Omental fat pad (tissue), 4 donors: ENCODE measurements at places on chromosomes 11 and 22.

- no peak for DNase-seq
These were observed 26.5 kb upstream of the PRDM10 start for GRCh38 chr11:130029137-130029536.

DNA sequence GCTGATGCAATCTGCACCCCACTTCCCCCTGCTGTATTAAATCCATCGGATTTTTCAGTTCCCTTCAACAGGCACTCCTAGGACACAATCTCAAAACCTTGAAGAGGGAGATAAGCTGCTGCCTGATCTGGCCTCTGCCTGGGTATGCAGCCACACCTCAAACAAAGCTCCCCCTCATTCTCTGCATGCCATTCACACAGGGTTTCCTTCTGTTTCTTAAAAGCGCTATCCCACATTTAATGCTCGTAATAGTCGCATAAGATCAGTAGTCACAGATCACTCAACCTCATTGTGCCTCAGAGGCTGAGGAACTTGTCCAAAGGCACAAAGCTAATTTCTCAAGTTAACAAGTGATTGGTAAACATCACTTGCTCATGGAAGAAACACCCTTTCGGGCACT is 34.0 kb downstream of the UQCR10 start:
- DNase-seq, result no peak

DNA sequence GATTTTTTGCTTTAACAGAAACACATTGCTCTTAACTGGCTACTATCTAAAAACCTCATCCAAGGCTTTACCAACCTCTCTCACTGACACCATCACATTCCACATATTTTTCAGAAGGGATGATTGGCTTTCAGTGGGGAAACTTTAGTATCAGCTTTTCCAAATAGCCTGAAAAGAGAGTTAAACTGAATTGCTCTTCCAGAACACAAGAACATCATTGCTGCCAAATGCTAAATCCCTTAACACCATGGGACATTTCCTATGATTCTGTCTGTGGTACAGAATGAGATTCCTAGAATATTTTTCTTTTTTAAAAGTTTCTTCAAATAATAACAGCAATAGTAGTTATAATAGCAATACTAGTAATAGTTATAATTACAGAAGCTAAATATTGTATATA is 45.4 kb downstream of the SOX6 start:
- DNase-seq, result no peak

- DNase-seq, result no peak
These were observed 211.4 kb downstream of the AASDHPPT start for GRCh38 chr11:106288822-106289387.

DNA sequence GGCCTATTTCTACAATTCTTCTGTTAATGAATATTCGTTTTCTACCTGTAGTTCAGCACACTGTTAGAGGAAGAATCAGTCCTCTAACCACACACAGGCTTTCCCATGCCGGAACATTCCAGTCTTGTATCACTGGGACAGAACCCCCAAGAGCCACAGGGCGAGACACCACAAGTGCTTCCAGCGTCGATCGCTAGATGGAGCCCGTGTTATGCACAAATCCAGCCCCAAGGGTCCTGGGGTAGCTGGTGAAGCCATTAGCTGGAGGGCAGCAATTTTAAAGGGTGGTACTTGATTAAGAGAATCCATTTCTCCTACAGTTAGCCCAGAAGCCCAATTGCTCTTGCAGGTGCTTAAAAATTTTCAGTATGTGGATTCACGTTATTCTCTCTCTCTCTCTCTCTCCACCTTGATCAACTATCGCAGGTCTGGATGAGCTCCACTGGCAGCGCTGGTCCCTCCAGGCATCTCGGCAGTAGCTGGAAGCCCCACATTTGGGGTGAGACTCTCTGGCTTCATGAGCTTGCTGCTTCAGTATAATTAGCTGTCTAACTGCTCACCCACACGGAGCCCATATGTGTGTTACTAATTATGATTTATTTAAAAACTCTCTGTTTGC is 148.2 kb upstream of the SNX19 start:
- peak; percentile 35 for DNase-seq

DNA sequence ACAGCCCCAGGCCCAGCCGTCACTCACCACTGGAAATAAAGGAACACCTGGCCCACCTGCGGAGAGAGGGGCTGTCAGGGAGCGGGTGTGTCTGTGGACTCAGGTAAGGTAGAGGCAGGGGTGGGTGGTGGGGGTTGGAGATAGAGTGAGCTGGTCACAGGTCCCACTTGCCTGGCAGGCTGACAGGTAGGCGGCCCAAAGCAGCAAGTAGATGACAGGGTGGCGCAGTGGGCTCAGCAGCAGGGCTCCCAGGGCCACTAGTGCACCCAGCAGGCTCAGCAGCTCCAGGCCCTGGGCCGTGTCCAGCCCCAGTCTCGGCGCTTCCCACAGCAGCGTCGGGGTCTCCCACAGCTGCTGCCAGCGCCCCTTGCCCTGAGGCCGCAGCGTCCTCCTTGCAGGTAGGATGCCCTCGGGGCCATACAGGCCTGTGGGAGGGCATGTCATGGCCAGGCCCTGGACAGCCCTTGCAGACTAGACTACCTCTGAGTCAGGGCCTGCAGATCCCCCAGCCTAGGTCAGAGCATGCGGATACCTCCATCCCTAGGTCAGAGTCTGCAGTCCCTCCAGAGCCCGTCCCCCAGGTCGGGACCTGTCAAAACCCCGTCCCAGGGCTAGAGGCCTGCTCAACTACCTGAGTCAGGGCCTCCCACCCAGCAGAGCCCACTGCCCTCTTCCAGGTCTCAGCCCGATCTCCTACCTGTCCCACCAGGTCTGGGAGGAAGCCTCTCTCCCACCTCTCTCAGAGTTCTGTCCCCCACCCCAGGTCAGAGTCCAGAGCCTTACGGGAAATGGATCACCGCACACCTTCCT is 686 bp downstream of the LMF2 start:
- DNase-seq, result no peak

GRCh38 chr11:121564948-121565684 is 112.3 kb upstream of the SORL1-AS1 start:
- no peak for DNase-seq

- peak; percentile 38 for DNase-seq
These were observed 430 bp downstream of the DDX6 start for GRCh38 chr11:118790357-118791110.

- DNase-seq, result no peak
These were observed 7.1 kb upstream of the TNNT3 start for GRCh38 chr11:1912289-1912878.

- DNase-seq, result no peak
These were observed 34.4 kb upstream of the TECTA start for GRCh38 chr11:121066623-121067022.

DNA sequence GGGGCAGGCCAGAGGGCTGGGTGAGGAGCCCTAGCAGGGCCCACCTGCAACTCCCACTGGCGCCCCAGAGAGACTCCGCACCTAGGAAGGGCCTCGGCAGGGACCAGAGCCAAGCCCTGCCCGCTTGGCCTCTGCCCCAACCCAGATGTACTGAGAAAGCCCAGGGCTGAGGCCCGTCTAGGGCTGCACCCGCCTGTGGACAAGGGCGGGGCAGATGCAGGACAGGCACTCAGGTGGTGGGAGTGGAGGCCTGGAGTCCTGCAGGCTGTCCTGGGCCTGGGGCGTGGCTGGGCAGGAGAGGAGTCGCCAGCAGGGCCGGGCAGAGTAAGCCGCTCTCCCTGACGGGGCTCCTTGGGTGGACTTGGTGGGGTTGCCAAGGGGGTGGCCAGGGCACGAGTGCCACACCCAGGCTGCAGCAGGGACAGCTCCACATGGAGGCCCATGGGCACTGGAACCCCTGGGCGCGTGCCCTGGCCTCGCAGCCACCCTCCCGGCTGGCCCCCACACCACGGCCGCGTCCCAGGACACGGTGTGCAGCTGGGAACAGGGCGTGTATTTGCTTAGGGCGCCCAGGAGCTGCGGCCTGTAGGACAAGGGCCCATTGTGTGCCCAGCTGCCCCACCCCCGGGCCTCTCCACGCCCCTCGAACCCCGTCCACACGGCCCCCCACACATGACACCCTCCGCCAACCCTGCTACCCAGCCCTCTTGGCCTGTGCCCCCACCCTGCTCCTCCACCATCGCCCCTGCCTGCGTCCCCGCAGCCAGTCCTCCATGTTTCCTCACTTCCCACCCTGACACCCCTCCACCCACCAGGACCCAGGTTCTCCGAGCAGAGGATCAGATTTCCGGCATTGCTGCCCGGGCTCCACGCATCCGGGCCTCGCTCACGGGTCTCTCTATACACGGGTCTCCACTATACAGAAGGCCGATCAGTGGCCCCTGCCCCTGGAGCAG is 11.3 kb upstream of the PIM3 start:
- DNase-seq, result no peak

- no peak for DNase-seq
These were observed 126.5 kb downstream of the DBX1 start for GRCh38 chr11:20033806-20034205.

DNA sequence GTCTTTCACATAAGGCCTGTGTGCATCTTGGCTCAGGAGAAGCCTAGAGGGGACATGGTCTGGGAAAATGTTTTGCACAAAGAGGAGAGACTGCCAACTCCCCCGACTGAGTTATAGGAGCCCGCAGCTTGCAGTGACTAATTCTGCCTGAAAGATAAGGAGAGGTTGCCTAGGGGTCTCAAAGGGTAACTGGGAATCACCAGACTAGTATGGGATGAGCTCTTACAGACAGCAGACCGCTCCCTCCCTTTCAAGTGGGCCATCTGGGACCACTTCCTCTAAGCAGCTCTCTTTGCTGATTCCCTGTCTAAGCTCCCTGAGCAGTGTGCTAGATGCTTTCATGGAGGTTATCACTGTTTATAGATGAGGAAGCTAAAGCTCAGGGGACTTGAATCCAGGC is 105.1 kb downstream of the TENM4 start:
- no peak for DNase-seq

DNA sequence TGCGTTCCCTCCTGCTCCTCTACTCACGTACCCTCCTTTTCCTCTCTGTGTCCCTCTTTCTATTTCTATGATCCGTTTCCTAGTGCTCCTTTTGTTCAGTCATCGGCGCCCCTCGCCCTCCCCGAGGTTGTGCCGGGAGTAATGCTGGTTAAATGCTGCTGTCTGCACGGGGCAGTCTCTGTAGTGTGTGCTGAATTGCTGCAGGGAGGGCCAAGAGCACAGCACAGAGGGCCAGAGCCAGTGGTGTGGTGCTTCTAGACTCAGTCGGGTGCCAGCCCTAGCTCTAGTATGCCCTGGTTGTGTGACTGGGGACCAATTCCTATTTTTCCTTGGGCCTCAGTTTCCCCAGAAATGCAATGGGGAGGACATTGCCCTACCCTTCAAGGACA is 98.3 kb downstream of the PKNOX2 start:
- DNase-seq, result no peak

DNA sequence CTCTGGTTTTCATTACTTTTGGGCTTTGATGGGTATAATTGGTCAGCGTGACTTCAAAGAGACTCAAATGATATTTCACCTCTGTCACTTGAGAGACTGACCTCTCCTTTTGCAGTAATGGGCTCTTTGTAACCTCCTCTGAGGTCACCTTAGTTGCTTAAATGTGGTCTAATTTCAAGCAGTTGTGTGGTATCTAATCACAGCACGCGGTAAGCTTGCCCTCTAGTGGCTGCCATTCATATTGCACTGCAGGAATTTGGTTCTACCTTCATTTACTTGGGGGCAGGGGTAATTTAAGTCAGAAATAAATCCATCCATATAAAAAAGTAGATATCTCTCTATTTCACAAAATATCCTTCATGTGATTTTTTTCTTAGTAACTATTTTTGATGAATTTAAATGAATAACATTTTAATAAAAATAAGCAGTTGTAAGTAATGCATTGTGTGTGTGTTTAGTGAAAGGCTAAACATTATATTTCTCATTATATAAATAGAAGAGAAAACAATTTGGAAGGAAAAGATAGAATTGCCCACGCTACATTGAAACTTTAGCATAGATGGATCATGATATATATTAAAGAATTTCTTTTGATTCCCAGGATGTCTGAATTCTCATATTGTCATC is 55.0 kb upstream of the ANO3 start:
- peak; percentile 42 for DNase-seq

GRCh38 chr22:23762842-23763578 is at the start of gene C22orf15:
C22orf15 (plus strand) TSS chr22:23762990; CDS start chr22:23763307, 317 bp downstream.
- DNase-seq, result no peak

- no peak for DNase-seq
These were observed 55.9 kb downstream of the BMAL1 start for GRCh38 chr11:13333456-13333957.

DNA sequence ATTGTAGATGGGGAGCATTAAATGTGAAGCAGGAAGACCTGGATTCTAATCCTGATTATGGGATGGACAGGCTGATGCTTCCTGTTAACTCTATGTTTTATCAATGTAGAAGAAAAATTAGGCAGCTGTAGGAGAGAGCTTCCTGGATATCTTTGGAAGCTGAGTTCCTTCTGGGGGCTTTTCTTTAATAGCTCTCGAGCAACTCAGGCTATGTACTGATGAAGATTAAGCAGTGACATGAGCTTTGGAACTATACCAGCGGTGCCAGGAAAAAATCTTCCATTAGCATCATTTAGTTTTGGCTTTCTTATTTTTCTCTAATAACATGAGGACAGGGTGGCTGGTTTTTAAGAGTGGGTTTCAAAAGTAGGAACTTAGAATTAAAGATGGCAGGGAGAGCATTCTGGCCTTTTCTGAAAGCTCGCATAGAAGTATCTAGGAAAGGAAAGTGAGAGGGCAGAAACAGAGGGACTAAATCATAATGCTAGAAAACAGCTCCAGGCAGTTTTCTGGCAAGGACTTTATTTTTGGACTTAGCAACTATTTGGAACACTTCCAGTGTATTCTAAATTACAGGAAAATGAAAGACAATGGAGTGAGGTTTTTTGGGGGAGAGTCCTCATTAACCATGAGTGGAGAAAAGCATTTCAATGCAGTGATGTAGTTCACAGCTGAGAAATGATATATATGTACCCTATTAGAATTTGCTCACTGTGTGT is 69.2 kb upstream of the RRM1 start:
- DNase-seq, result no peak

GRCh38 chr11:64369440-64370421 is 10.8 kb downstream of the RPS6KA4 start:
- DNase-seq, result no peak

DNA sequence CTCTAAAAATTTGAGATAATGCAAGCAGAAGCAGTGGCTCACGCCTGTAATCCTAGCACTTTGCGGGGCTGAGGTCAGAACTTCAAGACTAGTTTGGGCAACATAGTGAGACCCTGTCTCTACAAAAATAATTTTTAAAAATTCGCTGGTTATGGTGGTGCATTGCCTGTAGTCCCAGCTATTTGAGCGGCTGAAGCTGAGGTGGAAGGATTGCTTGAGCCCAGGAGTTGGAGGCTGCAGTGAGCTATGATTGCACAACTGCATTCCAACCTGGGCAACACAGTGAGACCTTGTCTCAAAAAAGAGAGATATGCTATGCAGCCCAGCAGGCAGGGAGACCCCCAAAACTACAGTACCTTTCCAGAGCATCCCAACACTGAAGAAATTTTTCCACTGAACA is 2.3 kb downstream of the CTSC start:
- DNase-seq, result no peak

GRCh38 chr11:61838921-61839320 is 10.8 kb downstream of the FADS2 start:
- DNase-seq, result no peak

GRCh38 chr22:35591714-35592417 is 25.3 kb downstream of the MB start:
- no peak for DNase-seq
